ENCODE measurements at places on chromosomes 1 and 21.

- DNase-seq, result no peak
These were observed 12.1 kb downstream of the LDLRAD2 start for GRCh38 chr1:21823980-21824702.

DNA sequence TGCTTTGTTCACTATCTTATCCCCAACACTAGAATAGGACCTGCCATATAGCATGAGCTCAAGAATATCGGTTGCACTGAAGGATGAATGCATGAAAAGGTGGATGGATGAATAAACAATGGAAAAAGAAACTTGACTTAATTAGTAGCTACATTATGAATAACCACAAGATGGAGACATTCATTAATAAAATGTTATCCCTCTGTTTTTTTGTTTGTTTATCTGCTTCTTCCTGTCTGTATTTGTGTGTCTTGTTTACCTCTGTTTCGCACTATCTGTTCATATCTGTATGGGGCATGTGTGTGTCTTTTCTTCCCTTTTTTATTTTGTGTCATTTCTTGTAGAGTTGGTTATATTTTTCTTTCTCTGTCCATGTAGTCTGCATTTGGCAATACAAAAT is 1.1 kb upstream of the OR14I1 start:
- no peak for DNase-seq

- no peak for DNase-seq
These were observed 13.4 kb downstream of the HNRNPU start for GRCh38 chr1:244850896-244851295.

- no peak for DNase-seq
These were observed 28.9 kb upstream of the EDN2 start for GRCh38 chr1:41513383-41513735.
